ENCODE measurements at places on chromosomes 5 and 9.

DNA sequence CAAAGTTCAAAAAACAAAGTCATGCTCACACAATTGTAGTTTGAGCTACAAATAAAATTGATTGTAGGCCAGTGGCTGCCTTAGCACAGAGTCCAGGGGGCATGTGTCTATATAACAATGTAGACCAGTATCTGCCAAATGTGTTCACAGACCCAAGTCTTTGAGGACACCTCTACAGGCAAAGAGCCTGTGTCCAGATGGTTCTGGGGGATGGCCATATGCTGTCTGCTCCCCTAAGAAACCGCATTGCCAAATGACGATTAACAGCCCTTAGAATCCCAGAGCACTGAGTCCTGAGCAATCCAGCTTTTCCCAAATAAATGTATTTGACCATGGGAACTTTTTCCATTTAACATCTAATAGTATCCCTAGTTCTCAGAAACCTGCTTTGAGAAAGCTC is 169.6 kb downstream of the ADCY2 start:
- DNase-seq: no peak

DNA sequence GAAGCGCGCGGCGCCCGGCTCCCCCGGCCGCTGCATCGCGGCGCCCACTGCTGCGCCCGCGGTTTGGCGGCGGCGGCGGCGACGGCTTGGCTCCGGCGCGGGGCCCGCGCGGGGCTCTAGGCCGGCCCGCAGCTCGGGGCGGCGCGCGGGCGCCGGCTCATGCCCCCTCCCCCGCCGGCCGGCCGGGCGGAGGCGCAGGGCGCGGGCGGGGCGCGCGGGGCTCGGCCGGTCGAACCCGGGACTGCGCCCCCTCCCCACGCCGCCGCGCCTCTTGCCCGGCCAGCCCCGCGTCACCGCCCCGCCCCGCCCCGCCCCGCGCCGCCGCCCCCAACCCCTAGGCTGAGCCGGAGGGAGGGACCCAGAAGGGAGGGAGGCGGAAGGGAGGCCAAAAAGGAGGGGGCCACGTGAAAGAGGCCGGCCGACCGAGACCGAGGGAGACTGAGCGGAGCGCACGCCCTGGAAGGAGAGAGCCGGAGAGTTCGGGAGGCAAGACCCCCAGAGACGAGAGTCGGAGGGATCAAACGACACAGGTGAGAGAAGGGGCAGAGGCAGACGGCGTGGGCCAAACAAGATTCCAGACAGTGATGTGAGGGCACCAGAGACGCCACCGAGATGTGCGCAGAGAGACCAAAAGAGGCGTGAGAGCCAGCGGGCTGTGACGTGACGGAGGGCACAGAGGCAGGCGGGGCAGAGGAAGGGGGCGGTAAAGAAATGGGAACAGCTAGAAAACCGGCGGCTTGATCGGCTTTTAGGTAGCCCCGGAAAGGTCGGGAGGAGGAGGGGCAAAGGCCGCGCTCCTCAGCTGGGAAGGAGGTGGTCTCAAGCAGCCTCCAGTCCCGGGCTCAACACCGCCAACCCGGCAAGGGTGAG is at the start of gene BARX1:
Gene BARX1 (minus strand): TSS at position 245 of the 870 bp plus-strand sequence. CDS start 209 bp downstream, at position 36.
- DNase-seq: peak; percentile 44

DNA sequence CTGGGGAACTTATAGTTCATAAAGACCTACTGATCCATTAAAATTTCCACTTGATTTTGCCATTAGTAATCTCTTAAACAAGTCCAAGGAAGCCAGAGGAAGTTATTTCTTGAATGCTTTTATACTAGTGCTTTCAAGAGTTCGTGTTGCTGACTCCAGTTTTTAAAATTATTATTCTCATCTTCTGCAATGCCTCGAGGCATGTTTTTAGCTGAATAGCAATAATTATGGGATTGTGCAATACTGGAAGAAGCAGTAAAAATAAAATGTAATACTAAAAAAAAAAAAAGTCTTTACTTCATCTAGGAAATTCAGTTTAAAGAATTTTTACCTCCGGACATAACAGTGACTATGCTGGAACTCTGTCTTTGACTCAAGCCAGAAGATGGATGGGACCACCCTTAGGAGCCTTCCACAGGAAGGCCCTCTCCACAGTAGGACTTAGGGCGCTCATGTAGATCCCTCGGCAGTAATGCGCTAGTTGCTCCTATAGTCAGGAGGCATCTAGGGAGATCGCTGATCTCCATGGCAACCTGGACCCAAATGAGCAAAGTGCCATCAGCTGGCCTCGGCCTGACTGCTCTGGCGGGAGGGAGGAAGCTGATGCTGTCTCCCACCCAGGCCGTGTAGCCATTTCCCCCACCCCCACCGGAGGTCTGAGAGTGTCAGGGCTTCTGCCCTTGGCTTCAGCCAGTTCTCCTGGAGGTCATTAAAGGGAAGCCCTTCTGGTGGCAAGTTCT is 56.7 kb downstream of the DAPK1 start:
- no peak for DNase-seq

DNA sequence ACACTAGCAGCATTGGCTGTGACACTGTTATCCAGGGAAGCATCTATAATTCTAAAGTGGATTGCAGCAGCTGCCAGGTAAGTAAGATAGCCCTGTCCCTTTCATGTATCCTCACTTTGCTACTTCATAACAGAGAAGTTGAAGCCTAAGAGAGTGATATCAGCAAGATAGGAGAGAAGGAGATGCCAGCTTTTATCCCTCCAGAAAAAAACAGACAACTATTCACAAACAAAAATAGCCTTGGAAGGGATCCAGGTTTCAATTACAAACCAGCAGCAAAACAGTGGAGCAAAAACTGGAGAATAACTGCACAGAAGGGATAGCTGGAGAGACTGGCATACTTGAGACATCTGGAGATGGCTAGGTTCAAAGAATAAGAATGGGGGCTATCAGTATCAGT is 19.6 kb upstream of the VCAN start:
- DNase-seq: no peak

DNA sequence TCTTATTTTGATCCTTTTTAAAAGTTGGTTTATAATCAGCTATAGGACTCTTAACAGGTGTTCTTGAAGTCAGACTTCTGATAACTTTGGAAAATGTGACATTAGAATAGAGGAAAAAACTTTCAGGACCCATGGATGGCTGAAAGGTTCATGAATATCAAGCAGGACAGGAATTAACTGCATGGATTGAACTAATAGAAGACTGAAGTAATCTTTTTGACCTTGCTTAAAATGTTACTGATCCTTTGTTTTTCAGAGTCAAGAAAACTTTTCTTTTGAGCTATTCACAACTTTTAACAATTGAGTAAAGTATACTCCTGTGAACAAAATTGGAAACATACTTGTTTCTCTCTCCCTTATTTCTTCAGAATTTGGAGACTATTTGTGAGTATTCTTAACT is 79.2 kb downstream of the PLK2 start:
- DNase-seq: no peak

DNA sequence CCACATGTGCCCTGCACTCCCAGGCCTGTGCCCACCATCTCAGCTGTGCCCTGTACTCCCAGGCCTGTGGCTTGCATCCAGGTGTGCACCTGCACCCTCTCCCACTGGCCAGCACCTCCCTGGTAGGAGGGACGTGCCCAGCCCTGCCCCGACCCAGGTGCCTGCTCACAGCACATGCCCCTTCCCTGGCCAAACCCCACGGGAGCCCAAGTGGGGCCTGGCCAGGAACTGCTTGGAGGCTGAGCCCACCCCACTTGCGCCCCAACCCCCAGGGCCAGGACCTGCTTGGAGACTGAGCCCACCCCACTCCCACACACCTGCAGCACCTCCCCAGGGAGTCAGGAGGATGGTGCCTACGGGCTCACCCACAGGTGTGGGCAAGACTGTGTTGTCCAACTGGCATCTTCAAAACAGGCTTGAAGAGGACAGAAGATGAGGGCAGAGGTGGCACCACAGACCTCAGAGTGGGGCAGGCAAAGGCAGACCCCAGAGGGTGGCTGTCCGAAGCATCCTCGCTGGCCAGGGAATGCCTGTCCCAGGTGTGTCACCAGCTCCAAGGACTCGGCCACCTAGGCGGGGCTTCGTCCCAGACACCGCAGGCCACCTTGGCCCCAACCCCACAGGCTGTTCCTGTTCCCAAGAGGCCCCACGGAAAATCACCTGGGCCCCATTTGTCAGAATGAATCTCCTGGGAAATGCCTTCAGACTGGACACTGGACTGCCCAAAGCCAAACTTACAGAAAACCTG is 10.8 kb downstream of the ZDHHC11B start:
- DNase-seq: no peak

- no peak for DNase-seq
Observed at GRCh38 chr5:24068524-24068923, 561.1 kb downstream of the PRDM9 start.
